ENCODE measurements at places on chromosomes 7 and 10.

DNA sequence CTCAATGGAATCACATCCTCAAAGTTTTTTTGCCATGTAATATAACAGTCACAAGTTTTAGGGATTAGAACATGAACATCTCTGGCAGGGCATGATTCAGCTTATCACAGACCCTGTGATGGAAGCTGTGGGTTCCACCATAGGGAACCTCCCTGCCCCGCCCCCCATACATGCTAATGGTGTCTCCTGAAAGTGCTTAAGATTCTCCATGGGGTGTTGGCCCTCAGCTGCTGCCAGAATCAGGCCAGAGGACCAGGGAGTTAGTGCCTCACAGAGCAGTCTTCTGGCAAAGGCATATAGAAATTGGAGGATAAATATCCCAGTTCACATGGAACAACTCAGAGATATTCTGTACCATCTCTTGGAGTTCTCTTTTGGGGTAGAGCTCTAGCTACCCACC is 119.4 kb downstream of the RAB11FIP2 start:
- DNase-seq = no peak

DNA sequence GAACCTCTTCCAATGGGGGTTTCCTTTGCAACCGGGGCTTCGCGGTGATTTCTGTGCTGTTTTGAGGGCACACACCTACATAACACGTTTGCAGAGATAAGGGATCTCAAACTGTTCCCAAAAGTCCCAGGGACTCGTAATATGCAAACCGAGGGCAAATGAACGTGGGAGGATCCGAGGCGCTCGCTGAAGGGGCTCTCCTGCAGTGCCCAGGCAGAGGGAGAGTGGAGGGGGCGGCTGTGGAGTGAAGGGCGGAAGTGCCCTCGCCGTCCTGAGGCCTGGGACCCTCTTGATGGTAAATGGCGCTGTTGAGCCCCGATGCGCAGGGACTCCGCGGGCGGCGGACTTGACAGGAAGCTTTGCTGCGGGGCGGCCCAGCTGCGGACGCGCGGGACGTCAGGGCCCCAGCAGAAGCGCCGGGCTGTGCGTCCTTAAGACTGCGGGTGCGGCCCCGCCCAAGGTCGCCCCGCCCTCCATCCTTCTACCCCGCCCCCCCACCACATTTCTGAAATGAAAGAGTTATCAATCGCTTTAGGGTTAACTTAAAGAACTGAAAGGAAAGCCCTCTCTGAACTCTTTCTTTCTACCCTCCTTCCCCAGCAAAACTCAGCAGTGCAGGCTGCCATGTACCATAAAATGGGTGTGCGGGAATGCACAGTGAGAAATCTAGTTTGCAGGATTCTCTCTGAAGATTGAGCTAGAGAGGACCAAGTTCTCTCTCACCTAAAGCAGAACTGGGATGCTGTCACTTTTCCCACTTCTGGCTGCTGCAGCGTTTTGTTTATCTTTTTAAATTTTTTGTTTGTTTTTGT is 151.8 kb upstream of the YAE1 start:
- no peak for DNase-seq

- no peak for DNase-seq
These were observed 48.1 kb upstream of the GLCCI1 start for GRCh38 chr7:7920481-7920880.

- no peak for DNase-seq
These were observed 590.2 kb downstream of the MAGI2 start for GRCh38 chr7:78863281-78863680.

DNA sequence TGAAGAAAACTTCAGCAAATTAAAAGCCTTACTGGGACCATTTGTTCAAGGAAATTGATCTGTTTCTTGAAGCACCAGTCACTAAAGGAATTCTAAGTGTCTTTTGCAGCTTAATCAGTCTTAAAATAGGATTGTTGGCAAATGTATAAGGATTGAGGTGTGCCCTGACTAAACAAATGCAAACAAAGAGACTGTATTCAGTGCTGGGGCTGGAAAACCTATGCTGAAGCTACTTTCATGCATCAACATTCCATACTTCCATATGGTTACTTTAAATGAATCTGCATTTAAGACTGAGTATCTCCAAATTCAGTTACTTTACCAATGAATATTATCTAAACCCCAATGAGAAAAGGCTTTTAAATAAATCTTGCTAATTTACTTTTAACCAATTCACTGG is 183.3 kb downstream of the ELAPOR2 start:
- no peak for DNase-seq

DNA sequence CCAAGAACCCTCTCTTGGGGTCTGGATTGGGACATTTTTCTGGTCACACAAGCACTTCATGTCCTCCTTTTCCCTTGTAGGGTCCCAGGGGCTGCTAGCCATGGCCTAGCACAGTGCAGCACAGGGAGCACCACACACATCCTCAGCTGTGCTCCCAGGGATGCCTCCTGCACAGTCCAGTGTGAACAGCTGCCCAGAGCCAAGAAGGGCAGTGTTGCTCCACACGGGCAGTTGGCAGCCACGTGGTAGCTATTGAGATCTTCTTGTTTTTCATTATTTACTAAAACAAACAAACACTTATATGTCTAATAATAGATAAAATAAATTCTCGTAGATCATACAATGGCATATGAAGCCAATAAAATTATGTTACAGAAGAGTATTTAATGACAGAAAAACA is 13.9 kb upstream of the LANCL2 start:
- no peak for DNase-seq

GRCh38 chr10:124534231-124534798 is 72.7 kb downstream of the LHPP start:
- no peak for DNase-seq

GRCh38 chr10:29461042-29461441 is 172.2 kb downstream of the LYZL1 start:
- DNase-seq = no peak

Measured in cardiac septum (tissue), 1 donor.